ENCODE measurements at places on chromosomes 13 and 19.

DNA sequence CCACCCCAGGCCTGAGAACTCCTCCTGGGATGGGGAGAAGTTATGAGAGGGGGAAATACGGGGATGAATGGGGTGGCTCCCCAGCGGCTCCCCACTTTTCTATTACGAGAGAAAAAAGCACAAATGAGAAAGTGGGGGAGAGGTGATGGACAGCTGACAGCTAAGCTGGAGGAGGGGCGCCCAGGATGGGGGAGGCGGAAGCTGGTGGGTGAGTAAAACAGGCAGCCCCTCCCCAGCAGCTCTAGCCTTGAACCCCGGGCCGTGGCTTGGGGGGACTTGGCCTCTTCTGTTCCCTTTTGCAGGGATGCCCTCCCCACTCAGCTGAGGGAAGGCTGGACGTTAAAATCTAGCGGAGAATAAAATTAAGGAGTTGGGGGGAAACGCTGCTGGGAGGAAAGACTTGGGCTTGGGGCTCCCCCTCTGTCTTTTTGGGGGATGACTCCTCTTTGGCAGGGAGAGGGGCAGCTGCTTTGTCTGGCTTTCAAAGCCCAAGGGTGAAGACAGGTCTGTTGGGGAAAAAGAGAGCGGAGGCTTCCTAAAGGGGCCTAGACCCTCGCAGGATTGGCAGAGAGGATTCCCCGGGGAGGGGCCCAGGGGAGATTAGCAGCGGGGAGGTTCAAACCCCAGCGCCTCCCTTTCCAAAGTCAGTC is 1.4 kb upstream of the SAMD1 start:
- peak overlapping the region; percentile 98 for H3K4me3 ChIP-seq
- H3K36me3 ChIP-seq: peaks cover 17% of the 10 kb centered on the region
- DNase-seq: no peak
- peaks cover 15% of the 10 kb centered on the region for H3K4me1 ChIP-seq

- H3K27me3 ChIP-seq: peaks cover 12% of the 10 kb centered on the region
- no peak overlapping the region for H3K4me3 ChIP-seq
- DNase-seq: no peak
- no peaks in the 10 kb centered on the region for H3K36me3 ChIP-seq
- H3K4me1 ChIP-seq: peaks cover 2% of the 10 kb centered on the region
Measured at GRCh38 chr19:47541518-47541917, 26.7 kb upstream of the NAPA start.

DNA sequence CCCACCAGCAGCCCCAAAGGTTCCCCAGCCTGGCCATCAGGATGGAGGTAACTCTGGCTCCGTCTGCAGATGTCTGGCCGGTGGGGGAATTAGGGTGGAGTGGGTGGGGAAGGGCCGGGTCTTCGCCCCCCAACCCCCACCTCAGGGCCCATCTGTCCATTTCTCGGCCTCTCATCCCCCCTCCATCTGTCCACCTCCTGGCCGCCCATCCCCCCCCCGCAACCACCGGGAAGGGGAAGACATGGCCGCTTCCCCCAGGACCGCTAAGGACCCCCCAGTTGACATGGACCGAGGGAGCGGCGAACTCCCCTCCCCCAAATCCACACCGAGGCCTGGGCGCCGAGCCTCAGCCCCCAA is 793 bp downstream of the LRFN1 start:
- DNase-seq: no peak
- H3K4me1 ChIP-seq: peaks cover 11% of the 10 kb centered on the region
- H3K4me3 ChIP-seq: peak overlapping the region; percentile 69
- peaks cover 41% of the 10 kb centered on the region for H3K27me3 ChIP-seq

DNA sequence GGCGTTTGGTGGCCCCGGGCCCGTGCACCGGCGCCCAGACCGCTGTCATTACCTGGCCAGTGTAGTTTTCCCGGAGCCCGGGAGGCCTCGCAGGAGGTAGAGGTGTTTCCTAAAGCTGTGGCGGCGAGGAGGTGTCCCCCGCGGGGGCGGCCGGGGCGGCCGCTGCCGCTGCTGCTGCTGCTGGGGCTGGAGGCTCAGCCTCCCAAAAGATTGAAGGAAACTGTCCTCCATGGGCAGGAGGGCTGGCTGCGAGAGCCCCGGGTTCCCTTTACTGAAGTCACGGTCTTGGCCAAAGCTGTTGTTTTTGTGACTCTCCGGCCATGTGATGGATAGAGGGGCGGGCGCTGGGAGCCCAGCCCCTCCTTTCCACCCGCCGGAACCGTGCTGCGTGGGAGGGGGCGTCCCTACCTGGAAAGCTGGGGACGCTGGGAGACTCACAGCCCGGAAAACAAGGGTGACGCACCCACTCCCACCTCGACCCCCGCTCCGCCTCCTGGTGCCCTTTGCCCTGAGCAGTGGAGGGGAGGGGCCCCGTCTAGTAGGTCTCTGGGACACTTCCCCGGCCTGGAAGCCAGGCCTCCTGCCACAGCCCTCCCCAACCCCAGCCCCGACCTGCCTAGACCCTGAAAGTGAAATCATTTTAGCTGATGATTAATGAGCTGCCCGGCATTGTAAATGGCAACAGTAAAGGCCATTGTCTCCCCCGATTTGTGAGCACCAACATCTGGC is at the start of gene N4BP2L1:
N4BP2L1 (minus strand) TSS at position 279 of the 729 bp plus-strand sequence; CDS start at position 231, 48 bp downstream.
- peak within 1 kb of the TSS; percentile 72 for H3K27ac ChIP-seq
- no peak for DNase-seq
- no peaks in the 10 kb centered on the region for H3K27me3 ChIP-seq
- H3K4me3 ChIP-seq: peak within 1 kb of the TSS; percentile 79
- peaks cover 21% of the 10 kb centered on the region for H3K4me1 ChIP-seq

DNA sequence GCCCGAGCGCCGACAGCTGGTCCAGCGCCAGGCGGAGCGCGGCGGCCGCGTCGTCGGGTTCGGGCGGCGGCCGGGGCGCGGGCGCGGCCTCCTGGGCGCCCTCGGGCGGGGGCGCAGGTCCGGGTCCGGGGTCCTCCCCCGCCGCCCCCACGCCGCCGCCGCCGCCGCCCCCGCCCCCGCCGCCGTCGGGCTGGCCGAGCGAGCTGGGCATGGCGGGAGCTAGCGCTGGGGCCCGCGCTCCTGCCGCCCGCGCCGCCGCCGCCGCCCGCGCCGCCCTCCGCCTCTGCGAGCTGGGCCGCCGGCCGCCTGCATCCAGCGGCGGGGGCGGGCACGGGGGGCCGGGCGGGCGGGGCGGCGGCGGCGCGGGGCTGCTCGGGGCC is 287 bp downstream of the MEX3D start:
- H3K27ac ChIP-seq: no peak overlapping the region
- peaks cover 3% of the 10 kb centered on the region for H3K36me3 ChIP-seq
- H3K4me1 ChIP-seq: peaks cover 21% of the 10 kb centered on the region
- no peak for DNase-seq
- no peak overlapping the region for H3K4me3 ChIP-seq

- DNase-seq: no peak
- peaks cover 8% of the 10 kb centered on the region for H3K4me1 ChIP-seq
- H3K27ac ChIP-seq: no peak overlapping the region
- no peaks in the 10 kb centered on the region for H3K36me3 ChIP-seq
Measured at GRCh38 chr13:91184244-91184926, 163.1 kb upstream of the MIR17HG start.

GRCh38 chr19:55447421-55448174 is 4.5 kb upstream of the SHISA7 start:
- peaks cover 9% of the 10 kb centered on the region for H3K4me1 ChIP-seq
- no peak overlapping the region for H3K27ac ChIP-seq
- peaks cover 2% of the 10 kb centered on the region for H3K36me3 ChIP-seq
- H3K27me3 ChIP-seq: peaks cover 33% of the 10 kb centered on the region
- no peak for DNase-seq

DNA sequence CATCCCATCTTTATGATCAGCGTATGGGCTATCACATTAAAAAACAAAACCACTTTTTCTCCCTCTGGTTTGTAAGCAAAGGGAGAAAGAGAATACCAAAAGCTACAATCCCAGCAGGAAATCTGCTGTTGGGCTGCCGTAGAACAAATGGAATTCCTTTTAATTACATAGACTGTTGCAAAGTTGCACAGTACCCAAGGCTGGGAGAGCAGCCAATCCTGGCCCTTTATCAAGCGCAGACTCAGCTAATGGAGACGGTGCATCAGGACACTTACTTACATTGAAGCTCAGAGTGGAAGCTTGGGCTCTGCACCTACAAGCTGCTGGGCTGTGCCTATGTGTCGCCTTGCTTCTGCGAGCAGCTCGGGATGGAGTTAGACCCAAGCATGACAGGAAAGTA is 15.2 kb downstream of the CCNA1 start:
- H3K36me3 ChIP-seq: no peaks in the 10 kb centered on the region
- H3K27ac ChIP-seq: no peak overlapping the region
- H3K4me1 ChIP-seq: no peaks in the 10 kb centered on the region
- peaks cover 14% of the 10 kb centered on the region for H3K27me3 ChIP-seq

- no peaks in the 10 kb centered on the region for H3K36me3 ChIP-seq
- H3K4me3 ChIP-seq: no peak overlapping the region
- H3K4me1 ChIP-seq: peaks cover 45% of the 10 kb centered on the region
- H3K27me3 ChIP-seq: peaks cover 6% of the 10 kb centered on the region
Measured at GRCh38 chr19:4576016-4576933, 16.8 kb upstream of the SEMA6B start.

- H3K4me1 ChIP-seq: no peaks in the 10 kb centered on the region
- no peak overlapping the region for H3K4me3 ChIP-seq
- no peak for DNase-seq
- no peaks in the 10 kb centered on the region for H3K27me3 ChIP-seq
- H3K27ac ChIP-seq: no peak overlapping the region
Measured at GRCh38 chr13:82147526-82147925, 1734.7 kb downstream of the SLITRK1 start.

- H3K27me3 ChIP-seq: peaks cover 4% of the 10 kb centered on the region
- H3K4me3 ChIP-seq: no peak overlapping the region
- no peaks in the 10 kb centered on the region for H3K36me3 ChIP-seq
- DNase-seq: no peak
- H3K27ac ChIP-seq: no peak overlapping the region
- H3K4me1 ChIP-seq: no peaks in the 10 kb centered on the region
Measured at GRCh38 chr13:111967572-111968201, 99.3 kb upstream of the SOX1 start.

GRCh38 chr19:51294211-51294976 is 17.1 kb upstream of the IGLON5 start:
- H3K4me1 ChIP-seq: no peaks in the 10 kb centered on the region
- H3K36me3 ChIP-seq: no peaks in the 10 kb centered on the region
- H3K27ac ChIP-seq: no peak overlapping the region
- no peaks in the 10 kb centered on the region for H3K27me3 ChIP-seq
- no peak for DNase-seq

GRCh38 chr19:13718733-13719132 is 45.6 kb upstream of the MRI1 start:
- no peaks in the 10 kb centered on the region for H3K36me3 ChIP-seq
- no peak overlapping the region for H3K4me3 ChIP-seq
- H3K27ac ChIP-seq: no peak overlapping the region
- H3K4me1 ChIP-seq: peaks cover 10% of the 10 kb centered on the region
- peaks cover 31% of the 10 kb centered on the region for H3K27me3 ChIP-seq

GRCh38 chr13:97127842-97128241 is 94.3 kb upstream of the MBNL2 start:
- H3K27me3 ChIP-seq: no peaks in the 10 kb centered on the region
- H3K4me3 ChIP-seq: no peak overlapping the region
- DNase-seq: no peak
- no peaks in the 10 kb centered on the region for H3K36me3 ChIP-seq

DNA sequence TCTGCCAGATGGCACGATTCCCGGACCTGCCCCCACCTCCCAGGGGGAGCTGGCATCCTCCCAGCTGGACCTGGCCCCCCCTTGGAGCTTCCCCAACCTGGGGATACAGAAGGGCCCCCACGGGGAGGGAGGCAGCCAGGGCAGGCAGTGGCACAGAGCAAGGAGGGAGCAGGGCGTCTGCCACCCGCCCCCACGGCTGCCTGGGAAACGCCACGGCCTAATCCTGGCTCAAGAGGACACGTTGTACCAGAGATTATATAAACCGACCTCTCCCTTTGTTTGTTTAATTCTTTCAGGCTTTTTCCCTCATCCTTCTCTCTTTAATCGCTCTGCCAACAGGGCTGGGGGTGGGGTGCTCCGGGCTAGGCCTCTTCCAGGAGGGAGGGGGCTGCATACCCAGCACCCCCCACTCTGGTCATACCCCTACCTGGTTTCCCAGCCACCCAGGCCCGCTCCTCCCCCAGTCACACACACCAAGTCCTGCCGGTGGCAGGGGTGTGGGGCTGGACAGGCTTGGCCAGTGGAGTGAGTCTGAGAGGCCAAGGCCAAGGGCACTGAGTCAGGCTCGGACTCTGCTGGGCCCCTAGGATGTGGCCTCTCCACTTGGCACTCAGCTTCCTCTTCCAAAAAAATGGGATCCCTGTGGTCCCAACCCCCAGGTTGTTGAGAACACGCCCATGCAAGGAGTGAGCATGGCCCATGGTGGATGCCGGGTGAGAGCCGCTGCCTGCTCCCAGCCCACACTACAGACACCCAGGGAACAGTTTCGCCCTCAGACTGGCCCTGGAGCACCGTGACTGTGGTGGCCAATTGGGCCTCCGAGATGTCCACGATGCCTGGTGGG is 29.5 kb upstream of the NFIC start:
- H3K4me1 ChIP-seq: peaks cover 34% of the 10 kb centered on the region
- H3K36me3 ChIP-seq: no peaks in the 10 kb centered on the region
- peaks cover 1% of the 10 kb centered on the region for H3K27me3 ChIP-seq
- H3K4me3 ChIP-seq: no peak overlapping the region
- H3K27ac ChIP-seq: peak overlapping the region; percentile 85

DNA sequence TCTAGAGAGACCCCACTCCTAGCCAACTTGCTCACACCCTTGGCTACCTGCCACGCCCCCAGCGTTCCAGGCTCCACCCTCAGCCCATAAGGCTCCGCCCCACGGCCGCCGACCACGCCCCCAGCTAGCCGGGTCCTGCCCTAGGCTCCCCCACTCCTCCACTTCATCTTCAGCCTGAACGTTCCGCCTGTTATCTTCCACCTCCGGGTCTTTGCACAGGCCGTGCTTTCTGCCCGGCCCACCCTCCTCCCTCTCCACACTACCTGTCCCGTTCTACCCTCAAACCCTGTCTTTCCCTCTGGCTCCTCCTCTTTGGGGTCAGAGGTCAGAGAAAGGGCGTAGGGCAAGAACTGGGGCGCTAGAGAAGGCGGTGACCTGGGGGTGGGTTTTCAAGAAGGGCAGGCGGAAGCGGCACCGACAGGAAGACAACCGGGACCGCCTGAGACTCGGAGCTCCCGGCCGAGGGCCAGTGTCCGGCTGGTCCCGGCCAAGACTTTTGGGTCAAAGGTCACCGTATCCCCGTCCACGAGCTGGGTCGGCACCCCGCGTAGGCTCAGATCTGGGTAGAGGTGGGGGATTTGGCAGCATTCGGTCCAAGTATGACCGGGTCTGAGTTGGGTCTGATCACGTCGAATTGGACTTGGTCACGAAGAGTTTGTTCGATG is 2.2 kb downstream of the PDE4C start:
- H3K36me3 ChIP-seq: no peaks in the 10 kb centered on the region
- H3K4me3 ChIP-seq: peak overlapping the region; percentile 79
- H3K27ac ChIP-seq: peak overlapping the region; percentile 64
- peaks cover 13% of the 10 kb centered on the region for H3K27me3 ChIP-seq
- peaks cover 19% of the 10 kb centered on the region for H3K4me1 ChIP-seq

- DNase-seq: no peak
- no peak overlapping the region for H3K27ac ChIP-seq
- peaks cover 28% of the 10 kb centered on the region for H3K27me3 ChIP-seq
- H3K4me3 ChIP-seq: no peak overlapping the region
- no peaks in the 10 kb centered on the region for H3K36me3 ChIP-seq
Measured at GRCh38 chr13:38967446-38967845, 23.2 kb downstream of the STOML3 start.

- peaks cover 2% of the 10 kb centered on the region for H3K4me1 ChIP-seq
- no peak overlapping the region for H3K4me3 ChIP-seq
- H3K27ac ChIP-seq: no peak overlapping the region
- H3K27me3 ChIP-seq: no peaks in the 10 kb centered on the region
- DNase-seq: no peak
Measured at GRCh38 chr13:66139250-66139649, 1090.9 kb downstream of the PCDH9 start.

- H3K36me3 ChIP-seq: no peaks in the 10 kb centered on the region
- no peaks in the 10 kb centered on the region for H3K27me3 ChIP-seq
Measured at GRCh38 chr13:73167028-73167820, 108.4 kb downstream of the KLF5 start.

Data from osteocyte (in vitro differentiated cells).